ENCODE measurements at places on chromosomes 5 and 9.

DNA sequence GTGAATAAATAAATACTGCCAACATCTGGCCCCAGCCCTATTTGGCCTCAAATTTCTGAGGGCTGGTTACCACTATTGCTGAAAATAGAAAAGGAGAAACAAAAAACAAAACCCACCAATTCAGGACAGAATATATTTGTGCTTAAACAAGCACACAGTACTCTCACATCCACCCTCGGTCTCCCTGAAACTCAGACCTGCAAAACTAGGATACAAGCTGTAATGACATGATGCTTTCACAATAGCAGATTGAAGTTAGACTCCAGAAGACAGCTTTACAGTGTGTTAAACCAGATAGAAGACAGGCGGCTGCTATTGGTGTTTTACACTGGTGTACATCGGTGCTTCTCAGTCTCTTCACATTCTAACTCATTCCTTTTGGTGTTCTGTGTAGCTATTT, 214.9 kb upstream of the DMRT1 start:
- DNase-seq, result no peak

DNA sequence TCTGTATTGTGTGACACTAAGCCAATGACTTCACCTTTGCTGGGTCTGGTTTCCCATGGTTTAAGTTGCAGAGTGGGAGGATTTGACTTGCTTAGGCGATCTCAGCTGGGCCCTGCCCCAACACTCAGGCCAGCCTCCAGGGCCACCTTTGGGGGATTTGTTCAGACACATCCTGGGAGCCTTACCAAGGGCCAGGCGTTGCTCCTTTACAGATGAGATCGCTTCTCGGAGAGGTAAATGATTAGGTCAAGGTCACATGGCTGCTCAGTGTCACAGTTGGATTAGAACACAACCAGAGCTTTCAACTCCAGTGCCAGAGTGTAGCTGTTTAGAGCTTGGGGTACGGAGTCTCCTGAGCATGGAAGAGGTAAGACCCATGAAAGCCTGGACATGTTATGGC, 57.5 kb downstream of the COL27A1 start:
- no peak for DNase-seq

DNA sequence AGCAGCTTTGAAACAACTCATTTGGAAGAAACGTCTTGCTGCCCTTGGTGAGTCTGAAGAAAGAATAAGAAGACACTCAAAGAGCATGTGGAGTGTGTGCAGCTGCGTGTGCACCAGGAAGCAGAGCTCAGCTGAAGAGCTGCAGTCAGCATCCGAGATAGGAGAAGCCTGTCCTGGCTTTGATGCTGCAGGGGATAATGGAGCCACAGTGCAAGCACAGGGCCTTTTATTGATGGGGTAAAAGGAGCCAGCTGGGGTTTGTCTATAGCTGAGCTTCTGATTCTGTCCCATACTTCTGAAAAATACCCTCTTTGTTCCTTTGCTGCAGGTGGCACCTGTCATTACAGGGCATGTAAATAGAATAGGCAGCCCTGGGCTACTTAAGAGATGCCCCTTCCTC, 375.7 kb upstream of the ZNF462 start:
- no peak for DNase-seq

- DNase-seq, result no peak
These were observed 2.1 kb upstream of the MYMK start for GRCh38 chr9:133526721-133527321.

DNA sequence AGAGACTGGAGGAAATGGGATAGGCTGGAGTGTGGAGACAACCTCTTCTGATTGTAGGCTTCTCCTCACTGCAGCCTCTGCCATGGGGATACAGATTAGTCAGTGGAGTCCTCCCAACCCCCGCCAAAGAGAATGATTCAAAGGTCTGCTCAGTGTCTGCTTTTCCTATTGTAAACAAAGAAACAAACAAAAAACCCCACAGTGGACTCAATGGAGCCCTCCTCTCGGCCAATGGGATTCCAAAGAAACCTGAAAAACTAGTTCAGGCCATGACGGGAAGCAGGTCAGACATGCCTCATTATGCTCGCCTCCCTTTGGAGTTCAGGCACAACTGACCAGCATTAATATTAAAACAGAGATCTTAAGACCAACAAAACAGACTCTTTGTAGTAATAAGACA, 85.8 kb downstream of the SEC61B start:
- DNase-seq, result no peak

DNA sequence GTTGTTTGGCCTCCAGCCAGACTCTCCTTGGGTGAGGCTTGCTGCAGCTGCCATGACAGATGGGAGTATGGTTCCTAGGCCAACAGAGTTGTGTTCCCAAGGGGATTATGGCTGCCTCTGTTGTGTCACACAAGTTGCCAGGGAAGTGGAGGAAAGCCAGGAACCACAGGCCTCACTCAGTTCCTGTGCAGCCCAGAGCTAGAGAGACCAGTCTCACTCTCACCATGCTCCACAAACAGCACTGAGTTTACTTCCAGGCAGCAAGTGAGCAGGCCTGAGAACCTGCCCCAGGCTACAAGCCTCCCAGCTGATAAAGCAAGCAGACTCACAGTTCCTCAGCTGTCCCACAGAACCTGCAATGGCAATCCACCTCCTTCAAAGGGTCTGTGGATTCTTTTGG, 273.6 kb upstream of the TAS2R1 start:
- no peak for DNase-seq
